ENCODE measurements at places on chromosomes 4 and X.

DNA sequence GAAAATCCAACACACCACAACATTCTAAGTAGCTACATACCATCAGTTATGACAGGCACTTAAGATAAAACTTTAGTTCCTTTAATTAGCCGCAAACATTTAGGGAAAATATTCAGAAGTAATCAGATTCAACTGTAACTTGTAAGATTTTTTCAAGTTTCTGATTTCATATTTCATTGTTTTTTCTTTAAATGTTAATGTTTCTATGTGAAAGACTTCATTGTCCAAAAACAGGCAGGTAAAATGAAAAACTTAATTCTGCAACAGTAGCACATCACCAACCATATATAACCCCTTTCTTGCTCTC lies 11.6 kb upstream of the ODAM start:
- no peaks in the 10 kb centered on the region for H3K36me3 ChIP-seq
- no peak overlapping the region for H3K27ac ChIP-seq
- no peak for DNase-seq
- no peaks in the 10 kb centered on the region for H3K4me1 ChIP-seq
- H3K4me3 ChIP-seq, result no peak overlapping the region

GRCh38 chr4:2443956-2444740 lies 24.8 kb upstream of the RNF4 start:
- DNase-seq, result no peak
- no peak overlapping the region for H3K4me3 ChIP-seq
- H3K36me3 ChIP-seq, result no peaks in the 10 kb centered on the region
- no peaks in the 10 kb centered on the region for H3K4me1 ChIP-seq
- no peaks in the 10 kb centered on the region for H3K27me3 ChIP-seq

DNA sequence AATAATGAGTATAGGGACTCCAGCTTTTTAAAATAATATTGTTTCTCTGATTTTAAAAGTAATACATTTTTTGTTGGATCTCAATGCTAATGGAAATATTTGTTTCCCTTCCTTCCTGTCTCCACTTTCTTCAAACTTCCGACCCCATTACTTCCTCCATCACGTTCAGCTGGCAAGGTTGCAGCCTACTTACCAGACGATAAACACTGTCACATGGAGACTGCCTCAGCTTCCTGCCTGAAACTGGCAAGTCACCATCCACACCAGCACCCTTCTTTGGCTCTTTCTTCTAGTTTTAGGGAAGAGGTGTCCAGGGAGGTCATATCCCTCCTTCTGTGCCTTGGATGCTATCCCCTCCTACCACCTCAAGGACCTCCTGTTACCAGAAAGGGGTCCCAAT lies 3.4 kb upstream of the INTU start:
- H3K27me3 ChIP-seq, result peaks cover 4% of the 10 kb centered on the region
- H3K4me3 ChIP-seq, result no peak overlapping the region
- DNase-seq, result no peak
- no peaks in the 10 kb centered on the region for H3K36me3 ChIP-seq

- H3K36me3 ChIP-seq, result no peaks in the 10 kb centered on the region
- no peak for DNase-seq
- no peaks in the 10 kb centered on the region for H3K4me1 ChIP-seq
- H3K27ac ChIP-seq, result no peak overlapping the region
Observed at GRCh38 chr4:141711211-141711610, 74.8 kb downstream of the IL15 start.

DNA sequence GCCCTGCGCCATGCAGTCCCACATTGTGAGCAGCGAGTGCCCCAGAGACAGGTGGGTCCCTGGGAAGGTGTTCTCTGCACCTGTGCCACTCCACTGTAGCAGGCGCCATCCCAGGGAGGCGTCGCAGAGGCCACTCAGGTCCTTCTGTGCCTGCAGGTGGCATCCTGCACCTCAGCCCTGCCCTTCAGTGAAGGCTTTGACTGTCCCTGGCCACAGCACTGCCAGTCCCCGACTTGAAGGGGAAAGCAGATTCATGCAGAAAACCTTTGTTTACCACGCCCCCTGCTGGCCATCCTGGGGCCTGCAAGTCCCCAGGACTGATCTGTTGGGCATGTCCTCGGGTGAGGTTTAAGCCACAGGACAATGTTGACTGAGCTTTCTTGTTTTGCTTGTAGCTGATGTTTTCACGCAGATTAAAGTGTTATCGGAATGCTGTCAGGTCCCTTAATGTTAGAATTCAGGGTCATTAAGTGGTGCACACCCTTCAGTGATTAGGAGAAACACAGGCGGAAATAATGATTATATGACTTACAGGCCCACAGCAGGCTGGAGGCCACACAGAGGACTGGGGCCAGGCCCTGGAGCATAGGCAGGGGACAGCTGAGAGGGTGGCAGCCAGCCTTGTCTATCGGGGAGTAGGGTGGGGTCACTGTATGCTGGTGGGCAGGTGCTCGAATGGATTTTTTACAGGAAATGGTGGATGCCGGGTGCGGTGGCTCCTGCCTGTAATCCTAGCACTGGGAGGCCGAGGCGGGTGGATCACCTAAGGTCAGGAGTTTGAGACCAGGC lies 5.0 kb downstream of the TACC3 start:
- H3K4me1 ChIP-seq, result no peaks in the 10 kb centered on the region
- H3K4me3 ChIP-seq, result no peak overlapping the region
- no peaks in the 10 kb centered on the region for H3K27me3 ChIP-seq
- peaks cover 38% of the 10 kb centered on the region for H3K36me3 ChIP-seq

- no peaks in the 10 kb centered on the region for H3K36me3 ChIP-seq
- H3K4me3 ChIP-seq, result no peak overlapping the region
- no peaks in the 10 kb centered on the region for H3K27me3 ChIP-seq
- no peak overlapping the region for H3K27ac ChIP-seq
Observed at GRCh38 chrX:113522814-113523213, 682.2 kb upstream of the AMOT start.

- H3K4me1 ChIP-seq, result no peaks in the 10 kb centered on the region
- DNase-seq, result peak; percentile 92
- no peaks in the 10 kb centered on the region for H3K27me3 ChIP-seq
- H3K36me3 ChIP-seq, result no peaks in the 10 kb centered on the region
- H3K27ac ChIP-seq, result no peak overlapping the region
- H3K4me3 ChIP-seq, result no peak overlapping the region
Observed at GRCh38 chrX:115940888-115941332, 229.6 kb upstream of the AGTR2 start.

- no peak overlapping the region for H3K27ac ChIP-seq
- peaks cover 21% of the 10 kb centered on the region for H3K4me1 ChIP-seq
- H3K27me3 ChIP-seq, result no peaks in the 10 kb centered on the region
- DNase-seq, result peak; percentile 81
- H3K4me3 ChIP-seq, result no peak overlapping the region
Observed at GRCh38 chr4:24778464-24779225, 16.7 kb upstream of the SOD3 start.

GRCh38 chr4:183175631-183176232 lies 76.7 kb downstream of the WWC2 start:
- no peaks in the 10 kb centered on the region for H3K36me3 ChIP-seq
- no peak for DNase-seq
- H3K4me1 ChIP-seq, result no peaks in the 10 kb centered on the region
- no peak overlapping the region for H3K27ac ChIP-seq

GRCh38 chrX:78673246-78673645 lies 14.1 kb upstream of the RTL3 start:
- H3K27ac ChIP-seq, result no peak overlapping the region
- DNase-seq, result no peak
- no peaks in the 10 kb centered on the region for H3K36me3 ChIP-seq
- no peaks in the 10 kb centered on the region for H3K4me1 ChIP-seq

- H3K4me1 ChIP-seq, result peaks cover 16% of the 10 kb centered on the region
- no peak for DNase-seq
- H3K27ac ChIP-seq, result peak within 1 kb of the TSS; percentile 31
- H3K36me3 ChIP-seq, result no peaks in the 10 kb centered on the region
- H3K27me3 ChIP-seq, result no peaks in the 10 kb centered on the region
Observed at GRCh38 chrX:129654652-129655546, at the start of gene APLN. Gene APLN (minus strand): TSS chrX:129654956. CDS start chrX:129654630, 326 bp downstream.

- H3K27ac ChIP-seq, result no peak within 1 kb of the TSS
- no peaks in the 10 kb centered on the region for H3K27me3 ChIP-seq
- H3K4me1 ChIP-seq, result no peaks in the 10 kb centered on the region
- H3K36me3 ChIP-seq, result no peaks in the 10 kb centered on the region
Observed at GRCh38 chr4:75555294-75556164, at the start of gene ODAPH. Gene ODAPH (plus strand): TSS chr4:75556066. CDS start chr4:75556083, 17 bp downstream.

DNA sequence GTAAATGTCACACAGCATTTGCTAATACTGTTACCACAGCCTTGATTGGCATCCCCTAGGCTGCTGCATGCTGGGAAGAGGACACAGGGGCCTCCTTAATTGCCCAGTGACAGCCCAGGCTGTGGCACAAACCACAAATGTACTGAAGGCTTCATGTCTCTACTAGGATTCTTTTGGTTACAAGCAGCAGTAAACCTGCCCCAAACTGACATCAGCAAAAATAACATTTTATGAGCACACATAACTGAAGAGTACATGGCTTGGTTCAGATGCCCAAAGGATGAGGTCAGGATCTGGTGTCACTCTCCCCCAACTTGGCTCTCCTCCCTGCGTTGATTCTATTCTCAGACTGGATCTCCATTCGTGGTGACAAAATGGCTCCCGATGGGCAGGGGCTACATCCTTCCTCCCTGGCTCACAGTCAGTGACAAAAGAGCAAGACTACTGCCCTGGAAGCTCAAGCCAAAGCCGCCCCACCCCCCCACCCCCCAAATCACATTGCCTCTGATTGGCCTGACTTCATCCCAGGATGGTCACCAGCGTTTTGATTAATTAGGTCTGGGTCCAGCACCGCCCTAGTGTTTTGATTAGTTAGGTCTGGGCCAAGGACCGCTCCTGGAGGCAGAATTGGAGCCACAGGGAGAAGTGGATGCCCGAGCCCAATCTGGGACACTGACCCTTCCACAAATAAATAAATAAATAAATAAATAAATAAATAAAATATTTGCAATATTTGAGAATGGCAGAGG lies 180.5 kb upstream of the RBPJ start:
- no peaks in the 10 kb centered on the region for H3K36me3 ChIP-seq
- DNase-seq, result peak; percentile 80
- peak overlapping the region; percentile 87 for H3K27ac ChIP-seq
- no peak overlapping the region for H3K4me3 ChIP-seq
- H3K4me1 ChIP-seq, result no peaks in the 10 kb centered on the region

DNA sequence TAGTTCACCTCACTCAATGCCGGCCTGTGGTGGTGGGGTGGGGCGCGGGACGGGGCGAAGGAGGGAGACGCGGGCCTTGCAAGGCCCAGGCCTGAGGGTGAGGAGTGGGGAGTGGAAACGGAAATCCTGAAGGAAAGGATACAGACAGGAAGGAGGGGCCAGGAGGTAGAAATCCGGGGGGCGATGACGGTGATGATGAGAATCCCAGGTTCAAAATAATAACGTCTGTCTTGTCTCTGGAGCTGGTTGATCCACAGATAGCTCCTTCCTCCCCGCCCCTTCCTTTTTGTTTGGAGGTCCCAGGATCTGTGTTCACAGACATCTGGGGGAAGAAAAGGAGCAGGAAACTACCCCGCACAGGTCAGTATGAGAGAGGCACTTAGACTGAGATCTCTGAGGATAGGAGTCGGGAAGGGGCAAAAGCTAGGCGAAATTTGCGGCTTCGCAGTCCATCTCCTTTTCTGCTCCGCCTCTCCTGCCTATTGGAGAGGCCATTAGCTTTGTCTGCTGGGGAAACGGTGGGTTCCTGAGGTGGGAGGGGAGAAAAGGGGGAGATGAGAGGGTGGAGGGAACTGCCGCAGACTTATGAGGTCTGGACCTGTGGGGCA lies 746 bp downstream of the TCEAL7 start:
- H3K4me1 ChIP-seq, result peaks cover 5% of the 10 kb centered on the region
- H3K4me3 ChIP-seq, result peak overlapping the region; percentile 47
- peak overlapping the region; percentile 12 for H3K27ac ChIP-seq
- peak; percentile 59 for DNase-seq
- no peaks in the 10 kb centered on the region for H3K36me3 ChIP-seq

- no peaks in the 10 kb centered on the region for H3K27me3 ChIP-seq
- no peak overlapping the region for H3K27ac ChIP-seq
- DNase-seq, result no peak
- H3K4me3 ChIP-seq, result no peak overlapping the region
Observed at GRCh38 chr4:114400531-114400930, 198.1 kb upstream of the UGT8 start.

DNA sequence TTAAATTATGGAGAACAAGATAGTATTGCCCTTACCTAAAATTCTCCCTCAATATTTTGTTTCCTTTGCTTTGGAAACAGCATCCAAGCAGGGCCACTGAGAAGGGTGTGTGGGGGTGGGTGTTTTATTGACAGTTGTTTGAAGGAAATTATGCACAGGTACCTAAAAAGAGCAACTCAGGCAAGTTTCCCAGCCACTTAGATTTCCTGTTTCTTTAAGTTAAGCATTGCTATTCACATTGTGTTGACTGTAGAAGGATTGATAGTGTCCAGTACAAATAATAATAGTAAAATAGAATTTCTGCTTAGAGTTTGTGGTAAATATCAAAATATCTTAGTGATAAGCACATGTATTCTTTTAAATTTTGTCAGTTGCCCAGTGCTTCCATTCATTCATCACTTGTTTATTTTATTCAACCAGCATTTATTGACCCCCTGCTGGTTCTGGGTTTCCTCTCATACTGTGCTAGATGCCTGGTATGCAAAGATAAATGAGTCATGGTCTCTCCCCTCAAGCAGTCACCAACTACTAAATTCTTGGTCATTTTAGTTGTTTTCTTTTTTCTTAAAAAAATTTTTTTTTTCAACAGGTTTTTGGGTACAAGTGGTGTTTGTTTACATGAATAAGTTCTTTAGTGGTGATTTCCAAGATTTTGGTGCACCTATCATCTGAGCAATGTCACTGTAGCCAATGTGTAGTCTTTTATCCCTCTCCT lies 50.0 kb downstream of the GALNT7 start:
- no peak for DNase-seq
- H3K4me1 ChIP-seq, result peaks cover 11% of the 10 kb centered on the region
- no peaks in the 10 kb centered on the region for H3K36me3 ChIP-seq
- no peaks in the 10 kb centered on the region for H3K27me3 ChIP-seq

DNA sequence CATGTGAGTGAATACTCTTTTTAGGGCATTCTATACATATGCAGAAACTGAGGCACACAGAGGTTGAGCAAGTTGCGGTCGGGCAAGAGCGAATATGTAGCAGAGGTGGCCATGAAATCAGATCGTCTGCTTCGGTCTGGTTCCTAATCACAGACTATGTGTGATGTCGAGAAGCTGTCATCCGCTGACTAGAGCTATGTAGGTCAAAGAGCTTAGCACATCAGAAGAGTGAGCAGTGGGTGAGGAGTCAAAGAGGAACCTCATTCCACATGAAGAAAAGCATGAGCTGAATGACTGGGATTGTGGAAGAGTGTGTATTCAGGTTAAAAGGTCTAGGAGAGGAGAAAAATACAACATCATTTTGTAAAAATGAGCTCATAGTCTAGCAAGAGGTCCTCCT lies 19.0 kb downstream of the GAB3 start:
- no peaks in the 10 kb centered on the region for H3K27me3 ChIP-seq
- DNase-seq, result no peak
- peak overlapping the region; percentile 83 for H3K27ac ChIP-seq
- no peak overlapping the region for H3K4me3 ChIP-seq

- no peak overlapping the region for H3K27ac ChIP-seq
- H3K4me1 ChIP-seq, result no peaks in the 10 kb centered on the region
- no peaks in the 10 kb centered on the region for H3K27me3 ChIP-seq
Observed at GRCh38 chrX:147935156-147935758, 23.5 kb downstream of the FMR1 start.

GRCh38 chrX:7953446-7953845 lies 26.2 kb upstream of the PNPLA4 start:
- no peak overlapping the region for H3K27ac ChIP-seq
- no peak overlapping the region for H3K4me3 ChIP-seq
- no peak for DNase-seq
- H3K27me3 ChIP-seq, result no peaks in the 10 kb centered on the region
